B cell (primary cell): ENCODE measurements at places on chromosomes 13 and 19. TPM values are rescaled to one million over a fixed set of nuclear protein-coding genes. Genes with fewer than 3 reads are reported as not detected.

GRCh38 chr13:91220872-91221271 is 126.6 kb upstream of the MIR17HG start:
- H3K36me3 ChIP-seq, result no peaks in the 10 kb centered on the region
- no peaks in the 10 kb centered on the region for H3K27me3 ChIP-seq
- no peaks in the 10 kb centered on the region for H3K4me1 ChIP-seq
- no peak for DNase-seq
- H3K27ac ChIP-seq, result no peak overlapping the region

DNA sequence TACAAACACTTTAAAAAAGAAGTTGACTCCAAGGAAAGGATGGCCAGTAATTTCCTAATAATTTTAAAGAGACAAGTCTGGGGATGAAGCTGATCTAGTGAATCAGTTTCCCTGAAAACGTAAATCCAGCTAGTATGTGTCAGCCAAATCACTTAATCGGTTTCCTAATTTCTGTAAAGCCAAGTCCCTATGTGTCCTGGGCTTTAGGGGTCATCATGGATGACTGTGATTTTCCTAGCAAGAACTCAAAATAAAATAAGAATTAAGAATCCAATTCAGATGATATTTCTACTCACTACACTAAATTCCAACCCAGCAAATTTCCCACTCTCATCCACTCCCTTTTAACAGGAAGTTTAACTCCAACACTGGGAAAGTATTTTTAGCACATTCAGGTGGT is 35.9 kb downstream of the ELF1 start:
- no peaks in the 10 kb centered on the region for H3K27me3 ChIP-seq
- DNase-seq, result peak; percentile 40
- H3K27ac ChIP-seq, result peak overlapping the region; percentile 97
- H3K4me3 ChIP-seq, result peak overlapping the region; percentile 9
- peaks cover 62% of the 10 kb centered on the region for H3K4me1 ChIP-seq
- H3K36me3 ChIP-seq, result peaks cover 12% of the 10 kb centered on the region

DNA sequence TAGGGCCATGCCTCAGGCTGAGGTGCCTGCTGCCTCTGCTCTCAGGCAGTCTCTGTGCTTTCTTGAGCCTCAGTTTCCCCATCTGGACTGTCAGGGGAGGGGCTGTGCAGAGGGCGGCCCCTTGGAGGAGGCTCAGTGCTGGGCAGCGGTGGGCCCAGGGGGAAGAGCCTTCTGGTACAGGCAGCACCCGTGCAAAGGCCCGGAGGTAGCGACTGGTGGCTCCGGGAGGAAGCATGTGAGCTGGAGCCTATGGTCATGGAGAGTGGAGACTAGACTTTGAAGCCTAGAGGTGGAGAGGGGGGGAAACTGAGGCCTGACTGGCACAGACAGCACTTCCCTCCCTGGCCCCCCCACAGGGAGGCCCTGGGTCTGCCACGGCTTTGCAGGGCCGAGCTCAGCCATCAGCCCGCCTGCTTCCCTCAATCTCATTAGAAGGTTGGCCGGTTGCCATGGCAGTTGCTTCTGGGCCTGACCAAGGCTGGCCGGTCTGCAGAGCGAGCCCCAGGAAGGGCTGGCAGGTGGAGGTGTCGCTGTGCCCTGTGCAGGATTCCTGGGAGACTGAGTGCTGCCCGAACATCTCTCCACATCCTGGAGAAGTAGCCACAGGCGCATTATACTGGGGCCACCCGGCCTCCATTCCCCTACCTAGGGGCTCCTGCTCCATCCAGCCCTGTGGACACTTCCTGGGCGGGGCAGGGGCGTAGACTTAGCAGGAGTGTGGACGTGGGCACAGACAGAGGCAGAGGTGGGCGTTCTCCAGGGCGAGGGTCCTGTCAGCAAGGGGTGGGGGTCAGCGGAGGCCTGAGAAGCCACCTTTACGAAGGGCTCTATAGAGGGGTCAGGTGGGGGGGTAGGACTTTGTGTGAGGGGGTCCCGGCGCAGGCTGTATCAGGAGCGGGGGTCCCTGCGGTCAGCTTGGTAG is 53.2 kb downstream of the CRTC1 start:
- DNase-seq, result no peak
- no peaks in the 10 kb centered on the region for H3K36me3 ChIP-seq
- H3K27me3 ChIP-seq, result no peaks in the 10 kb centered on the region
- no peaks in the 10 kb centered on the region for H3K4me1 ChIP-seq

DNA sequence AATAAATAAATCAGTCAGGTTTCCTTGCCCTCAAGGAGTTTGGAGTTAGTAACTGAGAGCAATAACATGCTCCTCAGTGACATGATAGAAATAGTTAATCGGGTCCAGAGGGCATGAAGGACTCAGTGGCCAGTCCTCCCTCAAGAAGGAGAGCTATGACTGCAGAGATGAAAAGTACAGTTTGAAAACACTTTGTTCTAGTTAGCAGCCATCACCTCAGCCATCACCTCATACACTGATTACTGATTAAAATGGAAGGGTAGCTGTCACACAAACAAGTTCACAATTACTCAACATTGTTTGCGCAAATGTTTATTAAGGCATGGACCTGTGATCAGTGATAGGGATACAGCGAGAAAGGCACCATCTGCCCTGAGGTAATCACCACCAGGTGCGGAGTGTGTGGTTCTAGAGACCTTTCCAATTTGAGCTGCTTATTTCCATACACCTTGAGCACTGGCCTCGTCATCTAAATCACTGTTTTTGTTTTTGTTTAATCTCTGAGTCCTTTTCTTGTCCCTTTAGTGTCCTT is 85.3 kb upstream of the RAP2A start:
- H3K4me3 ChIP-seq, result no peak overlapping the region
- no peaks in the 10 kb centered on the region for H3K27me3 ChIP-seq
- H3K27ac ChIP-seq, result no peak overlapping the region
- DNase-seq, result no peak
- no peaks in the 10 kb centered on the region for H3K4me1 ChIP-seq

- H3K27me3 ChIP-seq, result no peaks in the 10 kb centered on the region
- peaks cover 40% of the 10 kb centered on the region for H3K36me3 ChIP-seq
- DNase-seq, result no peak
- no peak overlapping the region for H3K4me3 ChIP-seq
- H3K27ac ChIP-seq, result peak overlapping the region; percentile 84
Observed at GRCh38 chr19:38032151-38032550, 125.1 kb downstream of the SIPA1L3 start.

DNA sequence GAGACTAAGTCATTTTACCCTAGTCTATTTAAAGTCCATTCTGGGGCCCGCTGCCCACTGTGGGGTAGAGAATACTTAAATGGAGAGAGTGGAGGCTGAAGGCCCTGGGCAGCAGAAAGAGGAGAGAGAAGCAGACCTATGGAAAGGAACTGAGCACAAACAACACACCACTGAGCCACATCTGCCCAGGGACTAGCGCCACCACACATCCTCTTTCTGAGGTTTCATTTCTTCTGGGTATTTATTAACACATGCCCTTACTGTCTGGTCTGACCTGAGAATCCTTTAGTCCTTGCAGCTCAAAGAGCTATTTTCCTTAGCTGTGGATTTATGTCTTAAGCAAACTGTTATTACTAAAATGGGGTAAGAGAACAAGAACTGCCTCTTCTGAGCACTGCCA is 154.0 kb downstream of the NALCN start:
- no peak overlapping the region for H3K4me3 ChIP-seq
- H3K4me1 ChIP-seq, result no peaks in the 10 kb centered on the region
- H3K27ac ChIP-seq, result no peak overlapping the region
- no peak for DNase-seq

DNA sequence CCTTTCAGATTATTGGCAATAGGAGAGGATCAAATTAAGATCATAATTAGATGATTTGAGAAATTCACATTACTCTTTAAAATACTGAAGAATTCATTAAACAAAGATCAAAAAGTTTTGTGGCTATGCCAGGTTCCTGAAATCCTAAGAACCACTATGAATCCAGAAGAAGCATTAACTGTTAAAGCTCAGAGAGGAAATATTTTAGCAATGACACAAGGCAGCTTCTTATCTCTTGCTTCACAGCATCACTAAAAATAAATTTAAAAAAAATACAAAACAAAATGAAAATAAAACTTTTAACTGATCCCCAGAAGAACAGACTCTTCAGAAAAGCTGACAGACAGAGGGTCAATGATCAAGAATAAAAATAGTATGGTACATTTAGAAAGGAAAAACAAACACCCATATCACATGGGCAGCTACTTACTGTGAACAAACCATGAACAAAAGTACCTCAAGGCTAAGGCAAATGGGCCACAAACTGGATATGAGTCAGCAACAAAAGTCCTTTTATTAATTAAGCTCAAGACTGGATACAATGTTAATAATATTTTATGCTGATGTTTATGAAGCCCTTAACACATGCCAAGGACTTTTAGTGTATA is 19.6 kb downstream of the RNF6 start:
- H3K4me1 ChIP-seq, result no peaks in the 10 kb centered on the region
- no peak for DNase-seq
- no peak overlapping the region for H3K27ac ChIP-seq
- no peaks in the 10 kb centered on the region for H3K27me3 ChIP-seq
- H3K4me3 ChIP-seq, result no peak overlapping the region

- H3K36me3 ChIP-seq, result no peaks in the 10 kb centered on the region
- peak within 1 kb of the TSS; percentile 95 for H3K27ac ChIP-seq
- peaks cover 89% of the 10 kb centered on the region for H3K4me1 ChIP-seq
- peak within 1 kb of the TSS; percentile 99 for H3K4me3 ChIP-seq
- H3K27me3 ChIP-seq, result no peaks in the 10 kb centered on the region
Observed at GRCh38 chr19:48325265-48325910, at the start of gene EMP3. Gene EMP3, plus strand, starts transcription at chr19:48325552. Its CDS starts 1,293 bp downstream, at chr19:48326845.

DNA sequence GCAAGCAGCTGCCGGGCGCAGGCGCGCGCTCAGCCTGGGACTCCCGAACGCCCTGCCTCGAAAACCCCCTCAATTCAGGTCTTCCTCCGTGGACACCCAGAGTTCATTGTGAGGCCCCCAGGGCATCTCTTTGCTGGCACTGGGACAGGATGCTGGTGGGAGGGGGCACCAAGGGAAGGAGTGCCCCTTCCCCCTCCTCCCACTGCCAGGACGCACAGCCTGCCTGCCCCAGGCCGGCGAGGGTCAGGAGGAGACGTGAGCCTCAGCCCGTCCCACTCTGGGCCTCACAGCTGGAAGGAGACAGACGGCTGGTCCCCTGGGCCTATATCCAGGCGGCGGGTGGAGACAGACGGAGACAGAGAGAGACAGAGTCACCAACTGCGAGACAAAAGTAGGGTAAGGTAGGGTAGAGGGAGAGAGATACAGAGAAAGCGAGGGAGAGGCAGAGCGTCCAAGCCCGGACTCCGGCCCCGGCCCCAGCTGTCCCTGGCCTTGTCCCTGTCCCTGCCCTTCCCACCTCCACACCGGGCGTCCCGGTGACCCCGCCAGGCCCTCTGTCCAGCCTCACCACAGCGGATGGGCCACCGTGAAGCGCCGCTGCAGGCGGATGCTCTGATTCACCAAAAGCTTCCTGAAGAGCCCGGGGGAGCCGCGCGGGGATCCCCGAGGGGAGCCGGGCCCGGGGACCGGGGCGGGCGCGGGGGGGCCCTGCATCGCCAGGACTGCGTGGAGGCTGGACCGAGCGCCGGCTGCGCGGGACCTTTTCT is at the start of gene PDE4C:
Gene PDE4C (minus strand): TSS at position 737 of the 767 bp plus-strand sequence. CDS start 23 bp downstream, at position 714.
- no peak within 1 kb of the TSS for H3K27ac ChIP-seq
- DNase-seq, result peak; percentile 43
- H3K4me3 ChIP-seq, result no peak within 1 kb of the TSS
- peaks cover 36% of the 10 kb centered on the region for H3K4me1 ChIP-seq
- H3K27me3 ChIP-seq, result peaks cover 84% of the 10 kb centered on the region

GRCh38 chr19:56837004-56837403 is 3.5 kb downstream of the PEG3 start:
- H3K4me1 ChIP-seq, result no peaks in the 10 kb centered on the region
- no peaks in the 10 kb centered on the region for H3K36me3 ChIP-seq
- DNase-seq, result no peak
- no peak overlapping the region for H3K27ac ChIP-seq
- H3K4me3 ChIP-seq, result no peak overlapping the region
- no peaks in the 10 kb centered on the region for H3K27me3 ChIP-seq

DNA sequence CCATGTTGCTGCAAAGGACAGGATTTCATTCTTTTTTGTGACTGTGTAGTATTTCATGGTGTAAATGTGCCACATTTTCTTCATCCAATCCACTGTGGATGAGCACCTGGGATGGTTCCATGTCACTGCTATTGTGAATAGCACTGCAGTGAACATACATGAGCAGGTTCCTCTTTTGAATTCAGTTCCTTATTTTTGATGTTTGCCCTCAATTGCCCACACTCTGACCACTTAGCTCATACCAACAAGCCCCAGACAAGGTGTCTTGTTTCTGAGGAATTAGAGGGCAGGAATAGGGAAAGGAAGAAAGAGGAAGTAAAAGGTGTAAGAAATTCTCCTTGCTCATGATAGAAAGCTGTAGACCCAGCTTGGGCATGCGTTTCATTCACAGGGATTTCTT is 244.2 kb upstream of the ZNF507 start:
- no peak overlapping the region for H3K27ac ChIP-seq
- no peaks in the 10 kb centered on the region for H3K27me3 ChIP-seq
- no peak overlapping the region for H3K4me3 ChIP-seq
- no peak for DNase-seq
- no peaks in the 10 kb centered on the region for H3K4me1 ChIP-seq

- no peak for DNase-seq
- no peaks in the 10 kb centered on the region for H3K4me1 ChIP-seq
- peaks cover 70% of the 10 kb centered on the region for H3K36me3 ChIP-seq
- no peak overlapping the region for H3K4me3 ChIP-seq
Observed at GRCh38 chr13:111303559-111303958, 16.9 kb upstream of the TEX29 start.

DNA sequence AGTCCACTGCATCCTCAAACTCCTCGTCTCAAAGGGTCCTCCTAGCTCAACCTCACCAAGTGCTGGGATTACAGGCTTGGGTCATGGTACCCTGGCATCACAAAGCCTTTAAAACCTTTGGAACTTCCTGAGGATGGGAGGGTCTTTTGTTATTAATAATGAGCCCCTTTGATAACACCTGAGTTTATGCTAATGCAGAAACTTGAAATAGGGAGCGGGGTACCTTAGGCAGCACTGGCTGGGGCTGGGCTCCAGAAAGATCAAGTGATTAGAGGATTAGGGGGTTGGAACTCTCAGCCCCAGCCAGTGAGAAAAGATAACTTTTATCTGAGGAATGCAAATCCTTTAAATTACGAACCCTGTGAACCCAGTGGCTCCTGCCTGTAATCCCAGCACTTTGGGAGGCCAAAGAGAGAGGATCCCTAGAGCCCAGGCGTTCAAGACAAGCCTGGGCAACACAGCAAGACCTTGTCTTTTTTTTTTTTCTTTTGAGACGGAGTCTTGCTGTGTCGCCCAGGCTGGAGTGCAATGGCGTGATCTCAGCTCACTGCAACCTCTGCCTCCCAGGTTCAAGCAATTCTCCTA is 9.3 kb upstream of the PSPC1 start:
- H3K4me3 ChIP-seq, result no peak overlapping the region
- DNase-seq, result no peak
- H3K4me1 ChIP-seq, result no peaks in the 10 kb centered on the region
- H3K36me3 ChIP-seq, result no peaks in the 10 kb centered on the region
- no peak overlapping the region for H3K27ac ChIP-seq

- peaks cover 49% of the 10 kb centered on the region for H3K4me1 ChIP-seq
- H3K36me3 ChIP-seq, result no peaks in the 10 kb centered on the region
- H3K27ac ChIP-seq, result peak overlapping the region; percentile 87
Observed at GRCh38 chr19:45507872-45508416, 665 bp downstream of the VASP start.

- no peak overlapping the region for H3K27ac ChIP-seq
- no peak overlapping the region for H3K4me3 ChIP-seq
- no peaks in the 10 kb centered on the region for H3K27me3 ChIP-seq
- DNase-seq, result no peak
- H3K36me3 ChIP-seq, result no peaks in the 10 kb centered on the region
Observed at GRCh38 chr13:44236370-44236769, 137.3 kb upstream of the SERP2 start.

The PGPEP1 gene
- 16.3 and 20.9 TPM in 2 replicates for polyA plus RNA-seq

The IFT88 gene
- polyA plus RNA-seq, result 8.0 and 9.3 TPM in 2 replicates

The FREM2 gene
- polyA plus RNA-seq, result not detected in 2 replicates

The KLK12 gene
- not detected in 2 replicates for polyA plus RNA-seq

The PGLYRP2 gene
- not detected in 2 replicates for polyA plus RNA-seq

The LILRA2 gene
- 1.6 and 2.8 TPM in 2 replicates for polyA plus RNA-seq

The APOC1 gene
- not detected in 2 replicates for polyA plus RNA-seq

The RGCC gene
- polyA plus RNA-seq, result 16.0 and 41.5 TPM in 2 replicates
